ENCODE measurements at places on chromosomes 16 and 17.

DNA sequence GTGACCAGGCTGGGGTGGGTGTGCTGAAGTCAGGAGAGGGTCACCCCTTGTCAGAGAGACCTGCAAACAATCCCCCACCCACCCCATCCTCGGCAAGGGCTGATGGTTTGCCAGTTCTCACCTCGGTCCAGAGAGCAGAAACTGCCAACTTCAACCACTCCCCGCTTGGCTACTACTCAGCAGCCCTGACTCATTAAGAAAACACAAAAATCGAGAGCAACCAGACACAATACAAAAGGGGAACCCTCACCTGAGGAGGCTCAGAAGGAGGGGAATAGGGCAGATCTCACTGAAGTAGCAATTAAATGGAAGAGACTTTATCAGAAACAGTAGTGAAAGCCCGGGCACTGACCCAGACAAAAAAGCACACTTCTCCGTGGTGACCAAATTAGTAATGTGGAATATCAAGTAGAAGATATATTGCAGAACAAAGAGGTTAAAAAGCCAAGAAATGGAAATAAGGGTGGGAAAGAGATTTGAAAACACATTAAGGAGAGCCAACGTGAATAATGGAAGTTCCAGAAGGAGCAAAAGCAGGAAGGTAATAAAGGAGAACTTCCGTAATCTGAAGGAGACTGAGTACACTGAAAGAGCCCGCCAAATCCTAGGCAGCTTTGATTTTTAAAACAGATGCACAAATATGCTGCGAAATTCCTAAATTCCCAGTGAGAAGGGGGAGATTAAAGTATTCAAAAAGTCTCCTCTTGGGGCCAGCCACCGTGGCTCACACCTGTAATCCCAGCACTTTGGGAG, 23.6 kb downstream of the CENPV start:
- no peak for DNase-seq

DNA sequence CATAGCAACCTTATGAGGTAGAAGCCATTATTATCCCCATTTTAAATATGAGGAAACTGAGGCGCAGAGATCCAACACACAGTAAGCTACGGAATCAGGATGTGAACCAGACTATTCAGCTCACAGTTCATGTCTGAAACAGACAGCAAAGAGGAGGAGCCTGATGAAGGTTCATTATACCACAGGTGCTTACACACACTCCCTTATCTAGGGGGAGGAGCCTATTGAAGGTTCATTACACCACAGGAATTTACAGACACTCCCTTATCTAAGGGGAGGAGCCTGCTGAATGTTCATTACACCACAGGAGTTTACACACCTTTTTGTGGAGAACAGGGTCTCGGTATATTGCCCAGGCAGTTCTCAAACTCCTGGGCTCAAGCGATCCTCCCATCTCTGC, 21.9 kb downstream of the C16orf95 start:
- no peak for DNase-seq

DNA sequence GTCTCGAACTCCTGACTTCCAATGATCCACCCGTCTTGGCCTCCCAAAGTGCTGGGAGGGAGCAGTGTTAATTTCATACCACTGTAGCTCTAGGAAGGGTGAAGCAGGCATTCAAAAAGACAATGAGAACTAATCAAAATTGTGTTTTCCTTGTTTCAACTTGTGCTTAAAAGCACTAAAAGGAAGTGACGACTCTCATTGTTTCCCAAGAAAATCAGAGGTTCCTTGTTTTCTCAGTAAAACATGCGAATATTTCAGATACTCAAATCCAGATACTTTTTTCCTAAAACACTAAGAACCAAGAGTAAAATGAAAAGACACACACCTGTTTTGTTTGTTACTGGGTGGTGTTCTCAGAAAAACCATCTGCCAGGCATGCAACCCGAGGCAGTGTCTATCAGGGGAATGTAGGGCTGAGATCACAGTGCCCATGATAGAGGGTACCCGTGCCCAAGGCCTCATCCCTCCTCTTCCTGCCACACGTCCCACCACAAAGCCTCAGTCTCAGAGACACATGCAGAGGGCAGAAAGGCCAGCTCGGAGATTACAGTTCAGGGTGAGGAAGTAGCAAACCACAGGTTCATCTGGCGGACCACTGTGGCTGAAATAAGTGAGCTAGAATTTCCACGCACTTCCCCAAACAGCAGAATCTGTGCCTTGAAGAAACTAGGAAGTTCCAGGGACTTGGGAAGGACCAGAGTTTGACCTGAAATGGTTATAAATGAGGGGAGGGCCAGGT, 33.7 kb downstream of the GINS3 start:
- DNase-seq: no peak

DNA sequence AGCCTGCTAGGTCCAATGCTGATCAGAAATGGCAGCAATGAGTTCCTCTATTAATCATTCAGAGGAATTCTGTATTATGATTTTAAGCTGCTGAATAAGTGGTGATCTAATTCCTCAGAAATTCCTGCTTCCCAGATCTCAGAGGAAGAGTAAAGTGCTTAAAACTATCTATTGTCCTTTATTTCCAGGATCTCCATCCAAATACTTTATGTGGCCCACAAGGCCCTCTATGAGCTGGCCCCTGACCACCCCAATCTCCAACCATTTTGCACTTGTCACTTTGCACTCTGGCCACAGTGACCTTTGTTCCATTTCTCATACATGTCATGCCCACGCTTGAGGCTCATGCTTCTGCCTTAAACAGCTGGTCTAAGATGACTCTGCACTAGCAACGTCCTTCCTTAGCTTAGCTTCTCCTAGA, 93.7 kb downstream of the CA10 start:
- DNase-seq: no peak

- no peak for DNase-seq
These were observed 2.4 kb downstream of the OSGIN1 start for GRCh38 chr16:83955218-83956130.

DNA sequence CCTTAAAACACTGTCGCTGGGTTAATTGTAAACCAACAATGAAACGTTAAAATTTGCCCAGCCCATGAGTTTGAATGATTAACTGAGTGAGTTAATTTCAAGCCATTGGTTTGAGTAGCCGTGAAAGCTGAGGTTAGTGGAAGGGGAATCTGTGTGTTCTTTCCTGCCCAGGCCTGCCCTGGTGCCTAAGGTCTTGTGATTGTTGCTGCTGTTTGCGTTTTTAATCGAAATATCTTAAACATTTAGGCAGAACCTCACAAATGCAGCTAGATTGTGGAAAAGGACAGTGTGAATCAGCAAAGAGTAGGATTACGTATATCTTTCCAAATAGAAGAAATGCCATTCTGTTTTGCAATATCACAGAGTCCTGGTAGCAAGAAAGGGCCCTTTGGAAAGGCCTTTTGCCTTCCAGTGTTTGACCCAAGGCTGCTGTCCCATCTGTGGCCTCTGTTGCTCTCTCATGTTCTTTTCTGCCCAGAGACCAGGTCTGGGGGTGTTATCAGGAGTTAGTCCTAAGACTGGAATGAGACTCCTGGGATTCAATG, 113.8 kb downstream of the MSI2 start:
- DNase-seq: no peak

DNA sequence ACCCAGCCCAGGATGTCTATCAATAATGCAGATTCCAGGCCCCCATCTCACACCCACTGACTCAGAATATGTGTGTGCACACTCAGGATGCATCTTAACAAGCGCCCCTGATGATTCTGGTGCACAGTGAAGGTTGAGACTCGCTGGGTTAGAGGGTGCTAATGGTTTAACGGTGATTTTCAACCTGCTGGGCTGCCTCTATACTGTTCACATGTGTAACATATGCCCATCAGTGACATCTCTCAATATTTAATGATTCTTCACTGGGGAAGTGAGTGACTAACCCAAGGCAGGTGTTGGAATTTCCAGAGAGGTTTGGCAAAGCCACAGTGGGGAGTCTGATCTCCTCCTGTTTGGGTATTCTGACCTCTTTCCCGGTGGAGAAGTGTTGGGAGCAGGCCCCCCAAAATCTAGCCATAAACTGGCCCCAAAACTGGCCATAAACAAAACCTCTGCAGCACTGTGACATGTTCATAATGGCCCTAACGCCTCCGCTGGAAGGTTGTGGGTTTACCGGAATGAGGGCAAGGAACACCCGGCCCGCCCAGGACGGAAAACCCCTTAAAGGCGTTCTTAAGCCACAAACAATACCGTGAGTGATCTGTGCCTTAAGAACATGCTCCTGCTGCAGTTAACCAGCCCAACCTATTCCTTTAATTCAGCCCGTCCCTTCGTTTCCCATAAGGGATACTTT, 4.1 kb upstream of the DOC2B start:
- DNase-seq: no peak

DNA sequence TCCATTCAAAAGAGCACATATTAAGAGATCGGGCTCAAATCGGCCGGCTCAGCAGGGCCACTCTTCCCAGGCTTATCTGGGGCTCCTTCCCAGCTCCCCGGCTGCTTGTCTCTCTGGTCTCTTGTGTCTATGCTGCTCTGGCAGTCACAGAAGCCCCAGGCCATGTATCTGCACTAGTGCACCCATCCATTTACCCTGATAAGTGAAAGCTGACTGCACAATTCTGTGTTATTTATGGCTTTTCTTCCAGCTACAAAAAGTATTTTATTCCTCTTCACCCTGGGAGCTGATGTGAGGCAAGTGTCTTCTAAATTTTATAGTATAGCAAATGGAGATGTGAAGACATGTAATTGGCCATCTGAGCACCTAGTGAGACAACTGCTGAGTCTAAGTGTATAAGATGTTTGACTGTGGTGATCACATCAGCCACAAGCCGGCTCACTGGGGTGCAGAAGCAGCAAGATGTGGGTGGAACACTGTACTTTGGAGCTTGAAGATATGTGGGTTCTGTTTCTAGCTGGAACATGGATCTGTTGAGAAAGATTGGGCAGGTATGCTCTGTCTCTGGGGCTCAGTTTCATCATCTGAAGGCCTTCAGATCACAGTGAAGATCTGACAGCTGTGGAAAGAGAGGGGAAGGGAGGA, 78.1 kb upstream of the MPHOSPH6 start:
- DNase-seq: no peak

- no peak for DNase-seq
These were observed 26.4 kb downstream of the ORC6 start for GRCh38 chr16:46715769-46716305.
